CD8-positive, alpha-beta T cell (primary cell): ENCODE measurements at places on chromosomes 5 and 9. TPM values are rescaled to one million over a fixed set of nuclear protein-coding genes. Genes with fewer than 3 reads are reported as not detected.

SCGB3A1 gene
- total RNA-seq, result not detected

NDUFS4 gene
- total RNA-seq, result 22.8 TPM

CARD9 gene
- total RNA-seq, result 0.31 TPM

TAF9 gene
- total RNA-seq, result 56.6 TPM

OSMR gene
- total RNA-seq, result not detected
